ENCODE measurements at places on chromosomes 1 and 21.

DNA sequence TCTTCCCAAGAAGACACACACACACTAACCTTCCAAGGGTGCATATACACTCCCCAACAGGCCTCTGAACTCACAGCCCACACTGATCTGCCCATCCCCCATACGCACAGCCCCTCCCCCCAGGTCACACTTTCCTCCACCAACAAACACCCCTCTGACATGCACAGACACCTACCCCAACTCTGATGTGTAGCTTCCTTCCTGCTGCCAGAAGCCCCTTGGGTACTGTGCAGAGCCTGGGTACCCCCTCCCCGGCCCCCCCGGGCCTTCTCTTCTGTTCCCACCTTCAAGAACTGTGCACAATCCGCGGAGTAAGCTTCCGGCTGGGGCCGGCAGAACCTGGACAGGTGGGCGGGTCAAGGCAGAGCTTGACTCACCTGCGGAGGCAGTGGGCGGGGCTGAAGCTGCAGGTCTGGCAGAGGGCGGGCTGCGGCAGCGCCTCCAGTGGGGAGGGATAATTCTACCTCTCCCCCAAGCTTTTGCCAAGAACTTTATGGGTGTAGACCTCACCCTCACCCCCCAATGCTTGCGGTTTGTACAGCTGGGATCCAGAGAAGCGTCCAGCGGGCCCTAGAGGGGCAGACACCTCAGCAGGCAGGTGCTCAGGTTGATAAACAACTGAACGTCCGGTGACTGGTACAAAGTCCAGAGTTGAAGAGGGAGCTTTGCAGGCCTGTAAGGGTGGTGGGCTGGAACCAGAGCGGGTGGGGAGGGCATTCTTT is at the start of gene C1orf210:
Gene C1orf210, minus strand, starts transcription at position 313 of the 722 bp plus-strand sequence. CDS start 2,311 bp downstream, outside the sequence.
- no peak for DNase-seq

DNA sequence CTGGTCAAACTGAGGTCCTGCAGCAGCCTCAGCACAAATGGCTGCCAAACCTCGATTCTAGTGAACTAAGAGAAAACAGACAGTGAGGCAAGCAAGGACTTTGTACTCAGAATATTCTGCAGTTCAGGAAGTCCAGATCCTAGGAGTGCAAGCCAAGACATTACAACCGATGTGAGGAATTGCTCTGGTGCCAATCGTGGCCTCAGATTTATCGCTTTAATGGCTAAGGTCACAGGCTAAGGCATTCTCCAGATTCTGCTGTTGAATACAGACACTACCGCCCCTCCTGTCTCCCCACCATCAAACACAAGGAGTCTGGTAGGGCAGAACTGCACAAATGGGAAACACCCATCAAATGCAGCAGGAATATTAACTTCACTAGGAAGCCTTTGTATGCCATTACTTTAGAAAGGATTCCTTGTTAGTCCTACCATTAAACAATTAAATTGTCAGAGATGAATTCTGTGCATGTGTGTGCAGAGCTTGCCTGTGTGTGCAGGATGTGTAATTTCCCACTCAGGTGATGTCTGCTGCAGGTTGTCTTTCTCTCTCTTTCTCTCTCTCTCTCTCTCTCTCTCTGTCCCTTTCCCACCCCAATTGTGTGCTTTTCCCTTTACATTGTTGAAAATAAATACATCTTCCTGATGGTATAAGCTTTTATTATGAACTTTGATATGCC is 9.2 kb upstream of the SERTAD4 start:
- DNase-seq: no peak

DNA sequence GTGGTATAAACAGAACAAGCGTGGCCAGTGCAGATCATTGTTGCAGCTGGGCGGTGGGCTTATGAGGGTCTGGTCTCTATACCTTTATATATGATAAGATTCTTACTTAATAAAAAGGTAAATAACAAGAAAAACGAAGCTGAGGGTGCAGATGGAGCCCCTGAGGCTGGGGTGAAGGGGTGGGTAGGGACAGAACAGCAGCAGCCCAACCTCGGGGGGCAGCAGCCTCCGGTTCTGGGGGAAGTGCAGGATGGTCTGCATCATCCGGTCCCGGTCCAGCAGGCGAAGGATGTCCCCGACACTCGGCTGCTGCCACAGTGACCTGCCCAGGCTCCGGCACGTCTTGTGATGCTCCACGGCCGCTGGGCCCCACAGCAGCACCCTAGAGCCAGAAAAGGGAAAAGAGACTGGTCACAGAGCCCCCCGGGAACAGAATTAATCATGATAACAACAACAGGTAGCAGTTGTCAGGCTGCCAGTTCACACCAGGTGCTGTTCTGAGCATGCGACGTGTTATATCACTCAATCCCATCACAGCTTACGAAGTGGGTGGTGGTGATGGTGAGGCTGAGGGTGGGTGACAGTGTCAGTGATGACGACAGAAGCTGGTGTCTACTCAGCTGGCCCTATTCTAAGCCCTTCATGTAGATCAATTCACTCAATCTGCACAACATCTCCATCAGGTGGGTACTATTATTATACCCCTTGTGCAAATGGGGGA is 35.5 kb downstream of the MRAP start:
- no peak for DNase-seq

DNA sequence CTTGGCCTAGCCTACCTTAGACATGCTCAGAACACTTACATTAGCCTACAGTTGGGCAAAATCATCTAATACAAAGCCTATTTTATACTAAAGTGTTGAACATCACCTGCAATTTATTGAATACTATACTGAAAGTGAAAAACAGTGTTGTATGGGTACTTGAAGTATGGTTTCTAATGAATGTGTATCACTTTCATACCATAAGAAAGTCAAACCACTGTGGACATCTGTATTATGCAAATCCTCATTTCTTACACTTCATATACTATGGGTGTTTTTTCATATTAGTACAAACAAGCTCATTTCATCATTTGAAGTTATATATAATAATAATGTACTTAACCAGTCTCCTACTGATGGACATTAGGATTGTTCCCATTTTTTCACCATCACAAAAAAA is 41.2 kb downstream of the TDRD5 start:
- no peak for DNase-seq

GRCh38 chr1:80047791-80048190 is 1041.3 kb upstream of the ADGRL4 start:
- DNase-seq: no peak

GRCh38 chr21:26495283-26495849 is 77.7 kb downstream of the CYYR1 start:
- peak; percentile 10 for DNase-seq

DNA sequence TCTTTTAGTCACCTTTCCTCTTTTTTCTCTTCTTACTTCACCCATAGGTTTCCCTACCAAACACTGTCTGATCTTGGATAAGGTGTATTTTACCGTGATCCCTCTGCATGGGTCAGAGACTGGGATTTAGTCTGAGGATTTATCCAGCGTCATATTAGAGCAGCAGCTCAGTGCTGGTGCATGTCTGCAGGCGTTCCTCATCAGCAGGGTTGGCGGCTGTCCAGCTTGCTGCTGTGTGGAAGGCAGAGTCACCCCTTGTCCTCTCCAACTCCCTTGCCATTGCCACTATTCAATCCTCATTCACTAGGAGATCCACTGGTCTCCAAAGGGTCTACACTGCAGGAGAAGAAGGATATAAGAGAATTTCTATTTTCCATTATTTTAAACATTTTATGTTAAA is 7.3 kb upstream of the FAM78B start:
- DNase-seq: no peak

DNA sequence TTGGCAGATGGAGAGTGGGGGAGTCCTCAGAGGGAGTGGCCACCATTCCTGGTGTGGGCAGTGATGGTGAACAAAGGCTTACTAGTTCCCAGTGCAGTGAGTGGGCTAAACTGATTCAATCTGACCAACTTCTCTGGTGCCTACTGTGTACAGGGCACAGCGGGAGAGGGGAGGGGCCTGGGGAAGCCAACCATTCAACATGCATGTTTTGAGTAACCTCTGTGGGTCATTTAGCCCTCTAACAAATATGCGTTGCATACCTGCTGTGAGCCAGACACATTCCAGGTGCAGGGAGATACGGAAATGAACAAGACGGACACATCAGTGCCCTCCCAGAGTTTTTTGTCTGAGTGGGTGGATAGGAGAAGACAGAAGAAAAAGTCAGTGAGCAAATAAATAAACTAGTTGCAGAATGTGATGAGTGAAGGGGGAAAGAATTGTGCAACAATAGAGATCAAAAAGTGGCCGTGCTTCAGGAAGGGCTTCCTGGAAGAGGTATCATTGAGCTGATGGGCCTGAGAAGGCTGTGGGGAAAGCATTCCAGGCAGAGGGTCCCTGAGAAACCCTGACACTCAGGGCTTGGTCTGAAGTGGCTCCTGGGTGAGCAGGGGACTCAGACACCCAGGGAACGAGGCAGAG is 78.8 kb downstream of the EPHB2 start:
- DNase-seq: no peak

- DNase-seq: no peak
Observed at GRCh38 chr1:163178628-163179027, 24.1 kb downstream of the RGS5 start.

- no peak for DNase-seq
Observed at GRCh38 chr21:14762327-14762726, 216.2 kb upstream of the SAMSN1 start.

GRCh38 chr1:173276922-173277800 is 70.0 kb upstream of the TNFSF4 start:
- DNase-seq: no peak

DNA sequence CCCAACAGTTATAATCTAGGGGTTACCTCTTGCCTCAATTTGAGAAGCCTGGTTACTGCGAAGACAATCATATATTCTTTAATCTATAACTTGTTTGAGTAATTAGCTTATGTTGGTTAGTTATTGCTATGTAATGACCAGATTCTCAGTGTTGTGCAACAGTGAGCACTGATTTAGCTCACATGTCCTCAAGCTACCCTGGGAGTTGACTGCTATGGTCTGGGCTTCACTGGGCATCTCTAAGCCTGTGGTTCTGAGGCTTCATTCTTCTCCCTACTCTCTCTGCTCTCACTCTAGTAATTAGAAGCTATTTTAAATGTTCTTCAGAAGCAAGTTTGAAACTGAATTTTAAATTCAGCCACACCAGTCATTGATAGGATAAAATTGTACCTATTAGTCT is 371.8 kb downstream of the PBX1 start:
- no peak for DNase-seq

DNA sequence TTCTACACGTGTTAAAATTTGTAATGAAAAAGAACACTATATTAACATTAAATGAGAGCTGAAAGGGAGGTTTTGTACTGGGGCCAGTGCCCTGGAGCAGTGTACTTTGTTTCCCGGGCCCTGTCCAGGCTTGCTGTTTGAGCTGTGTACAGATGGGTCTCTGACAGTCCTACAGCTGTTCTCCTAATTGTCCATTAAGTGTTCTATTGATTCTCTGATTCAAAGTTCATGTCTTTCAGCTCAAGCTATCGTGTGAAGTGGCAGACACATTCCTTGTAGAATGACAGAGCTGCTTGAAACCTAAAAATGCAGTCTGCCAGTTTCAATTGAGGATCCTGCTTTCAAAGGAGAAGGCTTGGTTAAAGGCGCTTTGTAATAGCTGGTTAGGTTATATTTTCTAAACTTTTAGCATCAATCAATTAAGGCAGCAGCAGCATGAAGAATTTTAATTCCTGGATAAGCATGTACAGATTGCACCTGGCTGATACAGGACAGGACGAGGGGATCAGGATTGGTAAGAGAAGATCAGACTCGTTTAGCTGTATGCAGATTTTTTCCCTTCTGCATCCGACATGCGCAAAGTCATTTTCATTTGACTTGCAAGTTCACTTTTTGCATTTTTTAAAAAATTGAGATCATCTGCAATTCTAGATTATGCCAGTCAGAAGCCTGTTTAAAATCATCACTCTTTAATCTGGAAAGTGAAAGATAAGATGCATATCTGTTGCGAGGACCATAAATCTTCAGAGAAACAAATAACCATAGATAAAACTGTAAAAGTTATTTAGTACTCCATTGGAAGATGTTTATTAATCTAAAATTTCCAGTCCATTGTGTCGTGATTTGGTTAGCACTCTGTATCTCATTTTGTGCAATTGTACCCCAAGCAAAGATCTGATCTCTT is 98.5 kb downstream of the ATG4C start:
- DNase-seq: no peak
